IPS DF 6.9 (cell line): ENCODE measurements at places on chromosomes 6 and 20.

DNA sequence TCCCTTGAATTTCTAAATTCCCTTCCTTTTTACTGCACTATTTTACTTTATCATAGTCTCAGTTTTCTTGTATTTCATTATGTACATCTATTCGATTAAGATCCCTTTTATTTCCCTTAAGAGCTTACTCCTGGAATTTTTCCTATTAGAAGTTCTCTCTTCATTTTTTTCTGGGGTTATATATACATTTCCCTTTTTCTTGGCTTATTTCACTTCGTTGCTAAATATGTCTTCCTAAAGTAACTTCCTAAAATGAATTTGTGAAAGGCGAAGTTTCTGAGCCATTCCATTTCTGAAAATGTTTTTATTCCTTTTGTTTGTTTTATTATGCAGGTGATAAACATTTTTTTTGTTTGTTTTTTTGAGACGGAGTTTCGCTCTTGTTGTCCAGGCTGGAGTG, 5.9 kb upstream of the CD109 start:
- no peak for DNase-seq

GRCh38 chr6:34586327-34587040, 30.4 kb upstream of the SPDEF start:
- no peak for DNase-seq

DNA sequence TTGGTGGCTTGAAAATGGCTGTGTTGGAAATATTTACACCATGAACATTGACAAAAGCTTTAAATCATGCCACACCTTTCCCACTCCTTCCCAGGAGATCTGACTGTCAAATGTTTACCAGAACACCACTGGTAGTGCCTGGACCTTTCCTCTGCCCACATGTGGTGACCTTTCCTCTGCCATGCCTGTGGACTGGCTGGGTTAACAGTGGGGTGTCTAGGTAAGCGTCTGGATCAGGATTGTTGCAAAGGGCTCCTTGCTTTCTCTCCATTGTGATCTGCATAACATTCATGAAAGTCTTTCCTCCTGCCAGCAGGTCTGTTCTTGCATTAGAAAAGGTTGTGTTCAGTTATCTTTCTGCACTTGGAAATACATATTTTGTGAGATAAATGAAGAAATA, 572.7 kb downstream of the DHX35 start:
- no peak for DNase-seq

GRCh38 chr20:31602431-31602778, 2.7 kb upstream of the ID1 start:
- no peak for DNase-seq

DNA sequence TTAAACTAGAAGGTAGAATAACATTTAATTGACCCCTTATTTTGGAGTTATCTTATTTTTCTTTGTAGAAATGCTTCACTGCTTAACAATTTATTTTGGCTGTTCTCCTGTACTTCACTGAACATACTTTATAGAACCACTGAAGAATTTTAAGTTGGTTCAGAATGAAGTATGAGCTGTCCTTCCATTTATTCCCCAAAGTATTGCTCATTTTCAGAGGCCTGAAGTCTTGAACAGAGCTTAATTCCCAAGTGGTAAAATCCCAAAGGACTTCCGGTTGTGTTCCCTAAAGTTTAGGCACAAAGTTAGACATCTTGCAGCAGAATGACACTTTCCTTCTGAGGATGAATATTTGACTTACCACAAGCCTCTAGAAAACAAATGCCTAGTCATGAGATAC, 233.3 kb downstream of the TINAG start:
- DNase-seq = no peak
